Tibial nerve (tissue), 4 donors: ENCODE measurements at places on chromosomes 3 and 15. TPM values are rescaled to one million over a fixed set of nuclear protein-coding genes. Genes with fewer than 3 reads are reported as not detected.

The PRR20G gene
- total RNA-seq: not detected

GRCh38 chr3:185900228-185900627 is 37.6 kb downstream of the TRA2B start:
- no peak for DNase-seq
- no peak overlapping the region for H3K4me3 ChIP-seq
- H3K27me3 ChIP-seq: no peaks in the 10 kb centered on the region
- no peak overlapping the region for H3K27ac ChIP-seq

GRCh38 chr15:70101459-70102113 is 3.9 kb upstream of the TLE3 start:
- peaks cover 30% of the 10 kb centered on the region for H3K4me1 ChIP-seq
- peak overlapping the region; percentile 23 for H3K27ac ChIP-seq
- H3K4me3 ChIP-seq: peak overlapping the region; percentile 90
- H3K27me3 ChIP-seq: no peaks in the 10 kb centered on the region
- H3K36me3 ChIP-seq: no peaks in the 10 kb centered on the region
- DNase-seq: no peak

DNA sequence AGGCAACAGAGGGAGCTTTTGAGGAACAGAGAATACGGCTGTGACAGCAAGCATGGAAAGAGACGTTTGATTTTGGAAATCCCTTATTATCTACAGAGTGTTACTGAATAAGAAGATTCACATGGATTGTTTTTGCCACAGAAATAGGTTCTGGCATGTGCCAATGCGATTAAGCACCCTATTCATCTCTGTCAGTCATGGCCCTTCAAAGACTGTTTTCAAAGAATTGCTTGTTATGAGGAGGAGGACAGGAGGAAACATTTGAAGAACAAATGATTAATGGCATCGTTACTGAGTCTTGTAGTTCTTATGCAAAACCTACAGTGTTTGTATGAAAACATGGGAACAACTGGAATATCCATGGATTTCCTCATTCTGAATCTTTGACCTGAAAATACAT is 86.2 kb downstream of the EPHA6 start:
- no peak for DNase-seq
- no peak overlapping the region for H3K4me3 ChIP-seq
- no peaks in the 10 kb centered on the region for H3K27me3 ChIP-seq
- H3K27ac ChIP-seq: no peak overlapping the region
